HEK293T (cell line): ENCODE measurements at places on chromosomes 7 and 10.
A peak's percentile ranks its signal among the peaks of the same experiment; 100 is the strongest.

DNA sequence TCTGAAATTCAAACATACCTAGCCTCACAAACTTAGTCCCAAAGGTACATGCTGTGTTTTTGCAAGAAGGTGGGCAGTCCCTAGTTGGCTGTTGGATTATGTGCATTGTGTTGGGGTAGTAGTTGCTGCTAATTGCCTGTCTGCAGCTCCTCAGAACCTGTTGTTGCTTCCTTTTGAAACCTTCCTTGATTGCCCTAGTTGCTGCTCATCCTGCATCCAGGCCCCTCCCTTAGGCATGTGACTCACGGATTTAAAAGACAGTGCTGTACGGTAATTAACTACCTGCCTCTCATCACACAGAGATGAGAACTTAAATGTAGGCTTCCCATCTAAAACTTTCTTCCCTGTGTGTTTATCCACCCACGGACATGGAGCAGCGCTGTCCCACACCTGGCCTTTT lies 67.7 kb downstream of the BMPR1A start:
- DNase-seq = no peak

DNA sequence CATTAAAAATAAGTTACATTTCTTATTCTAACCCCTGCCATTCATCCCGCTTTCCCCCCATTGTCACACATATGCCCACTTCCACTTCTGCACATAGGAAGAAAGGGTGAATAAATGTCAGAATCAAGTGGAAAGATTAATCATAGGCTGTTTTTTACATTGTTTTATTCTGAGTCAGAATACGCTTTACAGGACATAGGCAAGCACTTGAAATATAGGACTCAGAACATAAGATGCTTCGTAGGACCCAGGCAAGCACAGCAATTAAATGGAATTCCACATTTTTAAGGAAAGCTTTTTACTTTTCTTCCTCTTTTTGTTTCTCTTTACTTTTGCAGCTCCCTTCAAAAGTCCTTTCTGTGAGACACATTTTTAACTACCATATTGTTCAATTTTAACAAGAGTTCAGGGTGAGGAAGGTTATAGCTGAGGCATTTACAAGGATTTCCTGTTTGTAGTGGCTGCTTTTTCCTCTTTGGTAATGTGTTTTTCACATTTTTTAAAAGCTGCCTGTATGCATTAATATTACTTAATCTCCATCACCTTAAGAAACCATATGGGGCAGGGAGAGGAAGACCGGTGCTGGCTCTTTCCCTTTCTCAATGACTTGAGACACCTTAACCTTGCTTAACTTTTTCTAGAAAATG lies 130.0 kb downstream of the TES start:
- DNase-seq = no peak

DNA sequence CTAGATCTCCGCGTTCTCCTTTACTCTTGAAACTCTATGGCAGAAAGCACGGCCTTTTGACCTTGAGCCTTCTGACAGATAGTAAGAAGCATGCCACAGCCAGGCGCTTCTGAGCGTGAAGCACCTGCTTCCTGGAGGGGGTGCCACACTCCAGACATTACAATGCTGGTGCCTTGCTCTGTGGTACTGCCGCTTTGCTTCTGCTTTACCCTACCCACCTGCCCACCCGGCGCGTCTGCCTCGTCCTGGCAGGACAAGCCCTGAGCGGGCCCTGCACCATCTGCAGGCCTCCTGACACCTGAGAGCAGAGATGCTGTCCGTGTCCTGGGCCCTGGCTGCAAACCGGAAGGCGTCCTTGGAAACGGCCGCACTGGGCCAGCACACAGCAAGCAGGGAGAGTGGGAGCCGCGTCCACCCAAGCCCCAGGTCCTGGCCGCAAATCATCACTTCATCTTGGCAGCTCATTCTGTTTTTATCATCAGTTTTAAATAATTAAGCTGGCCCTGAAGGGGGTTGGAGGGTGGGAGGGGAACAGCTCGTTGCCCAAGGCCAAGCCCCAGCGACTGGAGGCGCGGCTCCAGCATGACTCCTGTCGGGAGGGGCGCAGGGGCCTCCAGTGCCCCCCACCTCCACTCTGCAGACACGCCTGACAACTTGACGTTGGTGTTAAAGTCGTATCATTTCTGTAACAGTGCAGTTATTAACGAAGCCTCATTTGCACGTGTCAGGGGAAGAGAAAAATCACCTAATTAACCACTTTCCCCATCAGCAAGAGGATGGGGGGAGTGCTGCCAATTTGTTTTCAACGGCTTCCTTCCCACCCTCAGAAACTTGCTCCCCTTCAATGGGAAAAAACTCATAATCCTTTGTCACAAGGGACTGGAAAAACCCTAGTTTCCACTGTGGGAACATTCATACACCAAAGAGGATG lies 132.2 kb downstream of the MAD1L1 start:
- no peak for DNase-seq

DNA sequence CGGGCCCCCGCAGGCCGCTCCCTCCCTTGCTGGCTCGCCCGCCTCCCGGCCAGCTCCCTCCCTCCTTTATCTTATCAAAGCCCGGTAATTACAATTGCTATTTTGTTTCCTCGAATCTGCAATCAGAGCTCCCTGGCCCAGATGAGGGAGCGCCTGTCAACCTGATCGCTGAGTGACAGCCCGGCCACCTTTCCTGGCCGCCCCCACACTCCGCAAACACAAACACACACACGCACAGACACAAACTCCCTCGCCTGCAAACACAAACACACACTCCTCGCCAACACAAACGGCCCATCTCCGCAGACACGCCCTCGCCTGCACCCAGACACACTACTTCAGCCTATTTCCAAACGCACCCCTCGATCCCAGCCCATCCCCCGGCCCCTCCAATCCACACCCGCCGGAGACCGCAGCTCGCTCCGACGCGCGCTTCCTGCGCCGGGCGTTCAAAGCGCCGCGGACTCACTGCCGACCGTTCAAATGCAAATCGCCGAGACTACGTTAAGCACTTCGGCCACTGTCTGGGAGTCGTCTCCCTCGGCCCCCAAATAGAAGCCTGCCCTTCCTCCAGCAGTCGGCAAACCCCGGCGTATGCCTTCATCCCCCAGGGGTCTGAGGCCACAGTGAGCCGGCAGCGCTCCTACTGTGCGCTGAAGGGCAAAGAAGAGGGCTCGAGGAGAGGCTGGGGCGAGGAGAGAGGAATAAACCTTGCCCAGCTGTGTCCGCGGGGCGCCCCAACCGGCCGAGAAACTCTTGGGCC lies 3.0 kb upstream of the FGF8 start:
- DNase-seq = peak; percentile 15

DNA sequence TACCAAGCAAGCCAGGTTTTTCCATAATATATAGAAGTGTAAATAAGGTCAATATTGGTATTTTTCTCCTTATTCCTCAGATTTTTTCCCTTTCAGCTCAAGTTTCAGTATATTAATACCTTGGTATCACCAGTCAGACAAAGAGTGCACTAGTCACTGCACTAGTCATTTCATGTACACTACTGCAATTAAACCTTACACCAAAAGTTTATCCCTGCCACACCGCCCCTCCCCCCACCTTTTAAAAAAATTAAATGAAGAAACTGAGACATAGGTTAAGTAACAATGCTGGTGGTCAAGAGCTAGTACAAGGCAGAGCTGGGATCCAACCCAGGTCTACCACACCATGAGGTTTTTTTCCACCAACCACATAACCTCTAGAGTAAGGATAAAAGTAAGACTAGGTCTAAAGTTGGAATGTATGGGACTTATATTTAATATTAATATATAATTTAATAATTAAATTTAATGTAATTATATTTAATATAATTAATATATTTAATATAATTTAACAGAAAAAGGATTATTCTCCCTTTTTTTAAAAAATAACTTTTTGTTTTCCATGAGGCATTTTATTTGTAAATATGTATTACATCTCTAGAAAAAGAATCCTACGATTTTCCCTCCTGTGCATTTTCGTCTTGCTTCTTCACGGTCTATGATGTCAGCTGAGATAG lies 68.5 kb downstream of the NT5C2 start:
- DNase-seq = no peak

DNA sequence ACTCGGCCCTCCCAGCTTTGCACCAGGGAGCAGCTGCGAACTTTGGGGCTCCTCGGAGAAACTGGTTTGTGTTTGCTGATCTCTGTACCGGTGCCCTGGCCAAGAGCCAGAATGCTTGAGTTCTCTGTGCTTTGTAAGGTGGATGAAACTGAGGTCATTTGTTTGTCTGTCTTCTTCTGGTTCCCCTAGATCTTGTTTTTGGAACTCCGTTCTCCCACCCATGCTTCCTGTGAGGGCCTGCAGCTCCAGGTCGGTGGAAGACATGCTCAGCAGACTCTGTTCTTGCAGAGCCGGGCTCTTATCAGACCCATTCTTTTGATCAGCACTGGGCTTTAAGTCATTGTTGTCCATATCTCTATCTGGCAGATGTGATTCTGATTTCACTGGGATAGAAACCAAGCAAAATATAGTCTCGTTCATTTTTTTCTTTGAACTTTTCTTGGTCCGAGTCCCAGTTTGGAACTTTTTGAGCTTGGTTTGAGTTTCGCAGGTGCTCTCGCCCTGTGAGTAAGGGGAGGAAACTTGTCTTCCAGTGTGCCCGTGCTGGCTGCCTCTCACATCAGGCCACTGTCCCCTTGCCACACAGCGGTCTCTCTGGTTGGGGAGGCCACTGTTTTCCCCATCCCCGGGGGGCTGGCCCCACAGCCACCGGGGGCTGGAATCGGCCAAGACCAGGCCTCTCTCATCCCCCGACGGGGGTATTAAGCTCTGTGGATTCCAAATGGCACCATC lies 31.2 kb downstream of the JCAD start:
- DNase-seq = no peak

GRCh38 chr7:128755819-128756476 lies 16.8 kb downstream of the CALU start:
- DNase-seq = no peak

GRCh38 chr10:75396631-75397495 lies 4.7 kb downstream of the ZNF503 start:
- DNase-seq = no peak
